ENCODE measurements at places on chromosomes 2 and 18.
A peak's percentile ranks its signal among the peaks of the same experiment; 100 is the strongest.

DNA sequence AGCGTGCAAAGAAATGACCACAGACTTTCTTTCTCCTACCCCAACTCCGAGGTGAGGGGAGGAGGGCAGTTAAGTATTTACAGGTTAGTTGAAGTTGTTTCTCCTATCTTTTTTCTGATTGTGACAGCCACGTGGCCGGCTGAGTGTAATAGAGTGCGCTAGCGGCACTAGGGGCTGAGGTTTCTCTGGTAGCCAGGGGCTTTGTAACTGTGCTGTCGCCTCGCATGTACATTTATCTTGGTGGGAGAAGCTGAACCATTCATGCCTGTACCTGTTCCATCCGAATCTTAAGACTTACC lies 214.1 kb upstream of the STON1 start:
- H3K27me3 ChIP-seq = no peaks in the 10 kb centered on the region
- no peaks in the 10 kb centered on the region for H3K36me3 ChIP-seq
- H3K4me3 ChIP-seq = peak overlapping the region; percentile 64

- DNase-seq = no peak
- no peaks in the 10 kb centered on the region for H3K27me3 ChIP-seq
- no peak overlapping the region for H3K4me3 ChIP-seq
- H3K27ac ChIP-seq = peak overlapping the region; percentile 47
- H3K4me1 ChIP-seq = no peaks in the 10 kb centered on the region
- H3K36me3 ChIP-seq = no peaks in the 10 kb centered on the region
Measured at GRCh38 chr2:207151048-207151447, 14.7 kb downstream of the KLF7 start.

GRCh38 chr2:42493468-42494354 lies at the start of gene KCNG3:
KCNG3 (minus strand) TSS chr2:42493982; CDS start chr2:42493501, 481 bp downstream.
- peak; percentile 54 for DNase-seq
- H3K36me3 ChIP-seq = no peaks in the 10 kb centered on the region
- no peaks in the 10 kb centered on the region for H3K4me1 ChIP-seq
- no peaks in the 10 kb centered on the region for H3K27me3 ChIP-seq

DNA sequence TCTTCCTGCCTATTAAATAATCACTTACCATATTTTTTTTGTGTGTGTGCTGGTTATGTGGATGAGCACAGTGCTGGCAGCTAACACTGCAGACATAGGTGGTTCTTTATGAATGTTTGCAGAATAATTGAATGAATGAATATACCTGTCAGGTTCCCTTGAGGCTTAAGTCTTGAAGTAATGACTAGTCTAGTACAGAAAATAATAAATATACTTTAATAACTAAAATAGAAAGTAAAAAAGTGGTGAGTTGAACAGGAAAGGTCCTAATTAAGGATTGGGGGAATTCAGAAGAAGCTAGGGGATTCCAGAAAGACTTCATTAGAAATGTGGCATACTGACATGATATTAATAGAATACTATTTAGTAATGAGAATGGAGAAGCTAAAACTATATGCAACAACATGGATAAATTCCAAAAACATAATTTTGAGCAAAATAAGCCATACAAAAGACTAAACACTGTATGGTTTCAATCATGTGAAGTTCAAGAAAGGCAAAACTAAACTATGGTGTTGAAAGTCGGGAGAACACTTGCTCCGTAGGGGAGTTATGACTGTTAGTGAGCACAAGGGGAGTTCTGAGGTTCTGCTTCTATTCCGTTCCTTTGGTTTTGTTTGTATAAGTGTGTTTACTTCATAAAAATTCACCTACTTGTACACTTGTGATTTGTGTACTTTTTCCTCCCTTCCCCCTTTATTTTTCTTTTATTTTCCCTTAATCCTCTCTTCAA lies 464.6 kb downstream of the MTX2 start:
- peaks cover 16% of the 10 kb centered on the region for H3K4me1 ChIP-seq
- DNase-seq = no peak
- no peak overlapping the region for H3K27ac ChIP-seq
- no peaks in the 10 kb centered on the region for H3K36me3 ChIP-seq

- H3K27ac ChIP-seq = no peak overlapping the region
- H3K4me3 ChIP-seq = no peak overlapping the region
- H3K4me1 ChIP-seq = no peaks in the 10 kb centered on the region
Measured at GRCh38 chr2:118320658-118321057, 232.4 kb downstream of the INSIG2 start.

DNA sequence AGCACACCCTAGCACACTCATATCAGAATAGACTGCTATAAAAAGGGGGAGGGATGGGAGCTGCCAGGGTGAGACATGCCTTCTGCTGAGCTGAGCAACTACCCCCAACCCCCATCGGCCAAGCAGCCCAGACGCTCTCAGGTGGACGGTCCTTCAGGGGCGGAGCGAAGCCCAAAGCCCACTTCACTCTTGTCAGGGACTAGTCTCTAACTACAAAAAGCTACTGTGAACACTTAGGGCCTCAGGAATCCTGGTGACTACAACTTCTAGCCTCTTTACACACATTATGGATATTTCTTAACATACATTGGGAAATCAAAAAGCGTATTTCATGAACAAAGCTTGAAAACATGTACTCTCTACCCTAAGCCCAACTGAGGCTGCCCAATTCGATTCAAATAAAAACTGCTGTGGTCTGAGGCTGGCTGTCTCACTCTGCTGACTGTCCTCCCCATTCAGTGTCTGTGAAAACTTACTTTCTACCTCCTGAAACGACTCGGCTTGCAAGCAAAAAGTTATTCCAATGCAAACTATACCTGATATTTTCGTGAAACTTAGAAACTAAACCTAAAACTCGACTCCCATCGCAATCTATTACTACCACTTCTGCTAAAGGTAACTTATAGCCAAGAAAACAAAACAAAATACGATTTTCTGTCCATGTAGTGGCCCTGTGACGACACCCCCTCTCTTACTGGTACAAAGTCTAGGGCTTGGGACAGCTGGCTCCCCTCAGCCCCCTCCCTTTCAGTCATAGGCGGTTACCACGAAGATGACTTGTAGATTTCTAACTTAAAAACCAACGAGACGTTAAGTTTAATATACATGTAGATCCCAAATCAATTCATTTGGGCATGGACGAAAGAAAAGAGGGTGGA lies 1.2 kb downstream of the SERTAD2 start:
- peak overlapping the region; percentile 88 for H3K27ac ChIP-seq
- H3K4me1 ChIP-seq = peaks cover 48% of the 10 kb centered on the region
- peak; percentile 88 for DNase-seq
- peak overlapping the region; percentile 85 for H3K4me3 ChIP-seq
- no peaks in the 10 kb centered on the region for H3K27me3 ChIP-seq
- H3K36me3 ChIP-seq = no peaks in the 10 kb centered on the region

- DNase-seq = no peak
- no peaks in the 10 kb centered on the region for H3K36me3 ChIP-seq
- no peak overlapping the region for H3K4me3 ChIP-seq
Measured at GRCh38 chr18:57004366-57005121, 142.3 kb upstream of the BOD1L2 start.

GRCh38 chr18:75824661-75825060 lies 397.2 kb upstream of the SMIM21 start:
- no peaks in the 10 kb centered on the region for H3K36me3 ChIP-seq
- H3K4me1 ChIP-seq = no peaks in the 10 kb centered on the region
- H3K4me3 ChIP-seq = no peak overlapping the region
- no peaks in the 10 kb centered on the region for H3K27me3 ChIP-seq
- no peak for DNase-seq

DNA sequence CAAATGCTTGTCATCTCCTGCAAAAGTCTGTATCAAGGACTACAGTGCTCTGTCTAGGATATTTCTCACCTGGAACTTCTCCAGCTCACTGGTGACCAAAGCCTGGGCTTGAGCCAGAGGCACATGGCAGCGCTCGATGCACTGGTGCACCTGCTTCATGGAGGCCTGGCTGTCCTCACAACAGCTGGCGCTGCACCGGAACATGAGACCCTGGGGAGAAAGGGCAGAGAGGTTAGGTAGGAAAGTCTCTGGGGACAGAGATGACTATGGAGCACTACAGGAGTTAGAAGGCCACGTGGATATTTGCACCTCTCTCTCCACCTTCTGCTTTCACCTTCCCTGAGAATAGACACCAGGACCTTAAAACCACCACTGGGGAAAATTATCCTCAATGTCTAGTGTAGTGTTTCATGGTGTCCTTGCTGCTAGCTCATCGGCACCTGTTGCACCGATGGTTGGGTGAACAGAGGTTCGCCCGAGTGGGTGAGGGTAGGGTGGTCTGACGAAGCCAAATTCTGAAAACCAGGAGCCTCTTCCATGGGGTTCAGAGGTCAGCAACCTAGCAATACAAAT lies 1.0 kb downstream of the FAM136A start:
- no peaks in the 10 kb centered on the region for H3K27me3 ChIP-seq
- H3K36me3 ChIP-seq = peaks cover 7% of the 10 kb centered on the region
- peak overlapping the region; percentile 69 for H3K27ac ChIP-seq
- DNase-seq = no peak

- H3K4me1 ChIP-seq = peaks cover 13% of the 10 kb centered on the region
- H3K4me3 ChIP-seq = no peak overlapping the region
- no peaks in the 10 kb centered on the region for H3K36me3 ChIP-seq
- H3K27me3 ChIP-seq = no peaks in the 10 kb centered on the region
- H3K27ac ChIP-seq = no peak overlapping the region
Measured at GRCh38 chr2:8496617-8497016, 185.2 kb upstream of the ID2 start.

- no peaks in the 10 kb centered on the region for H3K27me3 ChIP-seq
- H3K4me3 ChIP-seq = no peak overlapping the region
- peak; percentile 49 for DNase-seq
Measured at GRCh38 chr2:236871500-236872001, 214.1 kb upstream of the COPS8 start.

- H3K36me3 ChIP-seq = peaks cover 22% of the 10 kb centered on the region
- DNase-seq = no peak
- no peaks in the 10 kb centered on the region for H3K4me1 ChIP-seq
- no peak overlapping the region for H3K4me3 ChIP-seq
- H3K27ac ChIP-seq = no peak overlapping the region
Measured at GRCh38 chr2:134949981-134950708, 31.5 kb downstream of the CCNT2 start.

GRCh38 chr2:57126410-57126809 lies 920.2 kb upstream of the VRK2 start:
- H3K27me3 ChIP-seq = no peaks in the 10 kb centered on the region
- H3K27ac ChIP-seq = no peak overlapping the region
- no peaks in the 10 kb centered on the region for H3K36me3 ChIP-seq
- H3K4me3 ChIP-seq = no peak overlapping the region
- H3K4me1 ChIP-seq = no peaks in the 10 kb centered on the region
- DNase-seq = no peak

GRCh38 chr18:55328301-55328700 lies 259.7 kb downstream of the TCF4 start:
- H3K27ac ChIP-seq = peak overlapping the region; percentile 66
- peaks cover 13% of the 10 kb centered on the region for H3K4me1 ChIP-seq
- H3K4me3 ChIP-seq = no peak overlapping the region
- peak; percentile 43 for DNase-seq
- H3K27me3 ChIP-seq = no peaks in the 10 kb centered on the region

- no peaks in the 10 kb centered on the region for H3K4me1 ChIP-seq
- no peaks in the 10 kb centered on the region for H3K36me3 ChIP-seq
- H3K27me3 ChIP-seq = no peaks in the 10 kb centered on the region
- H3K4me3 ChIP-seq = no peak overlapping the region
- H3K27ac ChIP-seq = no peak overlapping the region
- peak; percentile 35 for DNase-seq
Measured at GRCh38 chr2:140863713-140864112, 1267.1 kb downstream of the LRP1B start.

Data from lung (tissue), 17 donors.